ENCODE measurements at places on chromosomes 3 and 15.

DNA sequence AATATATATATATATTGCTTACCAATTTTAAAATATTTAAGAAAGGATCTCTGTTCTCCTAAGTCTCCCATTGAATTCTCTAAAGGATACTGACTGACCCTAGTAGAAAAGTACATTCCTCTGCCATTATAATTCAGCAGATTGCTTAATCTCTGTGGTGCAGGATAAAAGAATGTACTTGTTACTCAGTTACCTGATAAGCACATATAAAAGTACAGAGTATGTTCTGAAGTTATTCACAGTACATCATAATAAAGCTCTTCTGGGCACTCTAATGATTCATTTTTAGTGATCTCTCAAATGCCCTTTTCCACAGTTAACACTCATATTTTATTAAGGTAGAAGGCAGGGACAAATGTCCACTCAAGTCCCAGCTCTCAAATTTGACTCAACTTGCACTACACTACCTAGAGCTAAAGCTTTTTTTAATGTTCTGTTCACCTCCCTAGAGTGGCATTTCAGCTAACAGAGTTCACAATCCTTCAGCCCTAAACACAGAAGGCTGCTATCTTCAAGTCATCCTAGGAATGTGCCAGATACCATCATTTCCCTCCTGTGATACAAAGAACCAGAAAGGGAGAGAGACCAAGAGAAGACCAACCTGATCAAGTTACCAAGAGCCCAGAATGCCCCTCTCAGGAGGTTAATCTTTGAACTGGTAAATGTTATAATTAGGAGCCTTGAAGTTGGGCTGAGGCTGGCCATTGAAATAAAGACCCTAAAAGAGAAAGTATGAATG is 53.3 kb downstream of the MEIS2 start:
- DNase-seq, result no peak

- no peak for DNase-seq
Observed at GRCh38 chr15:89928421-89928820, 15.7 kb upstream of the ARPIN start.

DNA sequence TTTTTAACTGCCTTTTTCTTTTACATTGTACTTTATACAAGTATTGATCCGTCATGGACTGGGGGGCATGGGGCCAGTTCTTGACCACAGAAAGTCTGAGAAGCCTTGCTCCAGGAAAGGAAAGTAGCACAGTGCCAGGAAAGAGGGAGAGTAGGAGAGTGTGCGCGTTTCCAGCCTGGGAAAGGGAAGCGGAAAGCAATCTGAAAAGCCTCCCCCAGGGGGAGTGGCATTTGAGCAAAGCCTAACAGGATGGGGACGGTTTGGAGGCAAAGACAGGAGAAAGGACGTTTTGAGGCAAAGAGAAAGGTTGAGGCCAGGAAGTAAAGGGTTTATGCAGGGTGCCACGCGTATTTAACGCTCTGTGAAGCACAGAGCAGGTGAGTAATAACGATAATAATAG is 116.9 kb downstream of the RORA start:
- no peak for DNase-seq

GRCh38 chr15:51672155-51672687 is 9.1 kb upstream of the SCG3 start:
- no peak for DNase-seq

DNA sequence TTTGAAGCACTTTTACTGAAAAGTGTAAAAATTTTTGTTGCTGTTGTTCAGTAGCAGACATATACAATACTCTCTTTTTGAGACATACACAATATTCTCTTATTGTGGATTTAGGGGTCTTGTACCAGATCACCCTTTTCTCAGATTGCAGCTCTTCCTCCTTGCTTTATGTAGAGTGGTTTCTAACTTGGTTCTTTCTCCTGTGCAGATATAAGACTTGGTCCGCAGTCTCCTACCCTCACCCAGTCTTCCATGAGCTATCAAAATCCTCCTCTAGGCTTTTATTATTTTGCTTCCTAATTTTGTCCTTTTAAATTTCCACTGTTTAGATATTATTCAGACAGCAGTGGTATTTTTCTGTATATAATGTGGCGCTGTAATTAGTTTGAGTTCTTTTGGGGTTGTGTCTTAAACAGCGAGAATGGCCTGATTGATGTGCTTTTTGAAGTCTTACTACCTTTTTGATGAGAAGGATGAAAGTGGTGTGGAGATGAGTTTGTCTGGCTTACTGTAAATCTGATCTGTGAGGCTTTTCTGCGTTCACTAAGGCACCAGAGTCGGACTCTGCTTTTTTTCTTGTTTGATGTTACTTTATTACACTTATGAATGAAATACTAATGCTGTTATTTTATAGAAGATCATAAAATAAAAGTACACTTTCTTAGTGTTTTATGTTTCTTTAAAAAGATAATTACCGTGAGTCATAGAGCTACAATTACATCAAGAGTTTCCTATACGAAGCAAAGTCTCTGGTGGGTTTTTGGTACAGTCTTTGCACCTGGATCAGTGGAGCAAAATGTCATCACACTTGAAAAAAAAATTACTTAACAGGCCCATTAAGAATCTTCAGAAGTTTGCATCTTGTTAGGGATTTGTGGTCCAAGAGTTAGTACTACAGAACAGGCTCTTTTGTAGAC is 27.8 kb downstream of the FNDC3B start:
- no peak for DNase-seq

GRCh38 chr3:194330579-194330978 is 20.5 kb downstream of the CPN2 start:
- DNase-seq, result no peak

GRCh38 chr15:31440754-31441311 is 114.2 kb downstream of the KLF13 start:
- DNase-seq, result no peak

- no peak for DNase-seq
Observed at GRCh38 chr3:4219227-4219568, 84.0 kb upstream of the SETMAR start.

- DNase-seq, result peak; percentile 50
Observed at GRCh38 chr3:144369129-144369879, 397.7 kb downstream of the DIPK2A start.

DNA sequence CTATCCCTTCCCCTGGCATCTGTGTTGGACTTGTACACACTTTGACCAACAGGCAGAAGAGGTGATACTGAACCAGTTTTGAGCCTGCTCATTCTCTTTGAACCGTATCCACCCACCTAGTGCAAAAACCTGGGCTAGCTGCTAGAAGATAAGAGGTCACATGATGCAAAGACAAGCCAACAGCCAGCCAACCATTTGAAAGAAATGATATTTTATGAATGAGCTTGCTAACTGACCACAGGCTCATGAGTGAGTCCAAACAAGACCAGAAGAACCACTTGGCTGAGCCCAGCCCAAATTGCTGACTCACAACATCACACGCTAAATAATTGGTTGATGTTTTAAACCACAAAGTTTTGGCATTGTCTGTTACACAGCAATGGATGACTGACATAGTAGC is 74.0 kb upstream of the CTNNB1 start:
- no peak for DNase-seq

DNA sequence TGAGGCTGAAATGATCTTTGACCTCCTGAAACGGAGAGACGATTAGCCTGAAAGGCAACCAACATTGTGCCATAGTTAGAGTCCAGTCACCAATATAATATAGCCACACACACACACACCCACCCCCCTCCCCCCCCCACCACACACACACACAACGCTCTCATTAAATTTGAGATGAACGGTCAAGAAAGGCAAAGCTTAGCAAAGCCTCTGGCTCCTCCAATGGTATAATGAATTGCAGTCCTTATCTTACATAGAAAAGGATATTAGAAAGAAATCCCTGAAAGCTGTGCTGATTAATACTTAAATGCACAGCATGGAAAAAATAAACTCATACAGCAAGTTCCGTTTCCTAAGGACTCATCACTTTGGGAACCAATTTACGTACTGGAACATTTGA is 876 bp upstream of the ZNF385D start:
- DNase-seq, result no peak

DNA sequence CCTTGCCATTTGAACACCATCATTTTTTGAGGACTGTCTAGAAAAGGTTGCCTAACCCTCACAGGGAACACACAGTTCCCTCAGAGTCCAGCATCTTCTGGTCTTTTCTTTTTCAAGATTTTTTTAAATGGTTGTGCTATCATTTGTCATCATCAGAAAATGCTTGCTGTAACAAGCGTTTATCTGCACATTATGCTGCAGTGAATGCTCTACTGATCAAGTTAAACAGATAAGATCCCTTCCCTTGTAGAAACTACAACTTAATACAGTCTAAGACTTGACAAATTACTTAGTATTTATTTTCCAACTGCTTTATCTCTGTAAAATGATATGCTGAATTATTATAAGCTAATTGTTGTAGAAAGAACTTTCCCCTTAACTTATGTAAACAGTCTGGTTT is 11.9 kb upstream of the ALPK3 start:
- no peak for DNase-seq

DNA sequence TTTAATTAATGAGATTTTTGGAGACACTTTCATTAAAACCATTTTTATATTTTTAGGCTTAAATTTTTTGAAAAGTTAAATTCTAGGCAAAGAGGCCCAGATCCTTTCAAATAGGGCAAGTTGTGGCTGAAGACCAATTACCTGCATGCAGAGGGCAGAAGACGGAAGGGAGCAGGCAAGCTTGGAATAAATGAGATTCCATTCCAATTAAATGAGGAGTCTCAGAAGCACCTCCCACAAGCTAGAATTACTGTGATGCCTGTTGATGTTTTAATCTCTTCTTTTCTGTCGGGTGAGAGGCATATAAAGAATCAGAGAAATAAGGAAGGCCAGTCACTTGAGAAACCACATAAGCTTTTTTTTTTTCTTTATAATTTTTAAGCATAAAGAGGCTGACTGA is 46.8 kb downstream of the KBTBD8 start:
- DNase-seq, result no peak

- no peak for DNase-seq
Observed at GRCh38 chr3:134054231-134054630, 24.5 kb upstream of the SLCO2A1 start.

GRCh38 chr3:189927975-189928895 is 192.5 kb downstream of the P3H2 start:
- no peak for DNase-seq

DNA sequence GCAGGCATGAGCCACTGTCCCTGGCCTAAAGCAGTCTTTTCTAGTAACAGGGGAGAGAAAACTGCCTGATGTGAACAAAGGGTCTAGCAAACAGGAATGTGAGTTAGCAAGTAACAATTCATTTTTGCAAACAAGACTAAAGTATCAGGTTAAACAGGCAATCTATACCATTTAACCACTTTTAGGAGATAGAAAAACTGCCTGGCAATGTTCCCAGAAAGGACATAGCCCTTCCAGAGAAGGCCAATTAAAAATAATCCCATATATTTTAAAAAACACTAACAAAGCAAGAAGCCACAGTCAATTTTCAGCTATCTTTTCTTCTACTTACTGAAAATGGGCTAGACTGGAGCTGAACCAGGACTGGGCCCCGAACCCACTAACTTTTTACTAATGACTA is 6.3 kb downstream of the RBSN start:
- no peak for DNase-seq

DNA sequence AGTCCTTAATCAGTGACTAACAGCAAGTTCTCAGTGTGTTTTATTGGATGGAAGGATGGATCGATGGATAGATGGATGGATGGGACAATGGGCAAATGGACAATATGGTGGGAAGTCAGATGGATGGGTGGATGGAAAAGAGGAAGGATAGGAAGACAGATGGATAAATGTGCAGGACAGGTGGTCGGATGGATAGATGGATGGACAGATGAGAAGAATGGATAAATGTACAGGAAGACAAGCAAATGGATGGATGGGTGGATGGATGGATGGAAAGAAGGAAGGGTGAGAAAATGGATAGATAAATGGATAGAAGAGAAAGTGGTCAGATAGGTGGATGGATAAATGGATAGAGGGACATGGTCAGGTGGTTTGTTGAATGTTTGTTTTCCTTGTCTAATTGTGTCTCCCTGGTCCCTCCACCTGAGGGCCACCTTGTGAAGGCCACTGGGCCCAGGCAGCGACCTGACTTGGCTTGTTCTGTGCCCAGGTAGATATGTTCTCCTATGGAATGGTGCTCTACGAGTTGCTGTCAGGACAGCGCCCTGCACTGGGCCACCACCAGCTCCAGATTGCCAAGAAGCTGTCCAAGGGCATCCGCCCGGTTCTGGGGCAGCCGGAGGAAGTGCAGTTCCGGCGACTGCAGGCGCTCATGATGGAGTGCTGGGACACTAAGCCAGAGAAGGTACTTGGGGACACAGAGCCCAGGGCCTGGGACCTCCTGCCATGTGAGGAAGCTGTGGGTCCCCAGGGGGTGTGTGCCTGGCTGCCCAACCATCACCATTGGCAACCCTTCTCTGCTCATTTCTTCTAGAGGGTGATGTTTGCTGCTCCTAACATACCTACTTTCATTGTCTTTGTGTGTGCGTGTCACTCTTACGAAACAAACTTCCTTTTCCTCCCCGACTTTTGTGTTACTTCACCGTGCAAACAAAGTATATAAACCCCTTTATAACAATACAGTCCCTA is 137.5 kb downstream of the LRRK1 start:
- DNase-seq, result no peak

- DNase-seq, result no peak
Observed at GRCh38 chr3:16130066-16130465, 44.4 kb upstream of the GALNT15 start.

GRCh38 chr3:50213373-50213772 is 8.3 kb downstream of the SLC38A3 start:
- peak; percentile 23 for DNase-seq

GRCh38 chr3:38311476-38311875 is 29.4 kb downstream of the SLC22A14 start:
- no peak for DNase-seq

DNA sequence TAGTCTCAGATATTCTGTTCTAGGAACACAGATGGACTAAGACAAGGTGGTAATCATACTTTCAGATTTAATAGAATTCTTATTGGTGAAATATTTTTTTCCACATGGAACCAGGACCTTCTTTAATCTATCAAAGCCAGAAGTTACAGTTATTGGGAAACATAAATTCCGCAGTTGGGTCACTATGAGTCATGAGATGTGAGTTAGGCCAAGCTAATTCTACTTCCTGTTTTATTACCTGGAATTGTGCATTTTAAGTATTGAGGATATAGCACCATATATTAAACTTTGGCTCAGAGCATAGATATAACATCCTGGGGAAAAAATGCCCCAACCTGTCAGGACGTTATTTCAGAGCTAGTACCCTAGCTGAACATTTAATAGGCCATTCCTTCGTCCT is 96.4 kb upstream of the P3H2 start:
- DNase-seq, result no peak

- DNase-seq, result no peak
Observed at GRCh38 chr15:89303986-89304385, 30.6 kb downstream of the POLG start.

DNA sequence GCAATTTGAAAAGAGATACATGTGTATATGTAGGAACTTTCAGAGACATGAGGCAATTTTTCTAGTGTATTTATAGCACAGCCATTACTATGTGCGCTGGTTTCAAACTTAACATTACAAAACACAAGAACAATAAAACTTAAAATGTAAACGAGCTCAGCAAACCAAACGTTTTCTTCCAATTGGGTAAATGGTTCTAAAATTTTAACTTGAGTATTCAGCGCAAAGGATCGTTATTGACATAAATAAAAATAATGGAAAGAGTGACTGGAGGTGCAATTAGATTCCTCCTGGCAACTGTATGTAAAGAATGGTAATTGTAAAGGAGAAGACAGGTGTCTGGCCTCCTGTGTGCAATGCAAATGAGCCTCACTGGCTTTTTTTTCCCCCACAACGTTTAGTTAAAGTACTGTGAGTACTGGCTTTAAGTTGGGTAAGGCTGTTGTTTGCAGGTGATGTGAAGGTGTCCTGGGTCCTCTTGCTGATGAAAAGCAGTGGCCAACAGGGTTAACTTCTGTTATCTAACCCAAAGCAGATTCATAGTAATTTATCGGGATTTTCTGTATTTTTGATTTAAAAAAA is 14.1 kb upstream of the GADL1 start:
- DNase-seq, result no peak

- no peak for DNase-seq
Observed at GRCh38 chr15:57387564-57388076, 11.3 kb downstream of the CGNL1 start.

Measured in NCI-H1417 (cell line).